ENCODE measurements at places on chromosomes 11 and 22.

DNA sequence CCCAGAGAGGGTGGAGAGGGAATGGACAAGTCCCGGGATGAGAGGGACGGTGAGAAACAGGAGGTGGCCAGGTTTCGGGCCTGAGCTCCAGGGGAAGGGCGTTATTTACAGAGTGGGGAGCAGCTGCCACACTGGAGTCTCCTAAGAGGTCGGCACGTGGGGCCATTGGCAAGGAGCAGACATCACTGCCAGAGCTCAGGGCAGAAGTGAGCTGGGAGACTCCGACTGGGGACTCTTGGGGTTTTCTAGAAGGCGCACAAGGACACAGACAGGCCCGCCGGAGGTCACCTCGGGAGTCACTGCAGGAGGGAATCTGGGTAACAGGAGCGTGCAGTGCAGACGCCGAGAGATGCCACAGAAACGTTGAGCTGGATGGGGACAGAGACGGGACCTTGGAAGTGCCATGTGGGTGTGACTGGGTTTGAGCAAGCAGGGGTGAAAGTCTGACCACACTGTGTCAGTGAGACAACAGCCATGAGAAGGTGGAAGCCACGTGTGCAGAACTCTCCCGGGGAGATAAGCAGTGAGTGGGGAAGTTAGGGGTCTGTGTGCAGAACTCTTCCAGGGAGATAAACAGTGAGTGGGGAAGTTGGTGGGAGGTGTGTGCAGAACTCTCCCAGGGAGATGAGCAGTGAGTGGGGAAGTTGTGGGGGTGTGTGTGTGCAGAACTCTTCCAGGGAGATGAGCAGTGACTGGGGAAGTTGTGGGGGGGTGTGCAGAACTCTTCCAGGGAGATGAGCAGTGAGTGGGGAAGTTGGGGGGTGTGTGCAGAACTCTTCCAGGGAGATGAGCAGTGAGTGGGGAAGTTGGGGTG is 187.5 kb downstream of the SHANK2 start:
- DNase-seq: no peak

DNA sequence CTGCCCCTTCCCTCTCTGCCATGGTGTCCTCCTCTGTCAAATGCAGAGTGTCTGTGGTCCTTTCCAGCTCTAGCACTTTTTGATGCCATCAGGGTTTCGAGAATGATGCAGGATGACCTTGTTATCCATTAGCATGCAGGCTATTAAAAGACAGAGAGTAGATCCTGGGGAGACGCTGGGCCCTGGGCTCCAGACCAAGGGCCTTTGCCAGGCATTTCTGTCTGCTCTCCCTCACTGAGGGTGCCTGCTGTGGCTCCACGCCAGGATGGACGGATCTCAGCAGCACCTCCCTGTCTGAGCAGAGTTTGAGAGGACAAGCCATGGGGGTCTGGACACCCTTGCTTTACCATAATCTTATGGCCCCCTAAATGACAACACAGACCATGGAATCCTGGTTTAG is 110.8 kb upstream of the CD82 start:
- no peak for DNase-seq

- DNase-seq: no peak
Measured at GRCh38 chr11:45939836-45940235, 17.4 kb downstream of the LARGE2 start.

- no peak for DNase-seq
Measured at GRCh38 chr11:105553025-105553424, 56.8 kb upstream of the GRIA4 start.

DNA sequence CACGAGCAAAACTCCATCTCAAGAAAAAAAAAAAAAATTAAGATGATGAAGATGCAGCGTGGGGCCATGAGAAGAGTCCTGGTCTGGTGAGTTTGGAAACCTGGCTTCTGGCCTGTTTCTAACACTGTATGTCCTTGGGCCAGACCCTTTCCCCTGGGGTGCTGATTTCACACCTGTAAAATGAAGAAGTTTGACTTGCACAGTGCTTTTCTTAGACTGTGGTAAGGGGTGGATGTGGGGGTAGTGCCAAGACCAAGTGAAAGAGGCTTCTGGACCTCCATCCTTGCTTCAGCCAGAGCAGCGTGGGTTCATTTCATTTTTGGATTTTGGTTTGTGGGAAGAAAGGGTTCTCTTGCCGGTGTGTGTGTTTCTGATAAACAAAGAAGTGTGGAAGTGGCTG is 42.1 kb downstream of the PTPRJ start:
- no peak for DNase-seq

- DNase-seq: no peak
Measured at GRCh38 chr11:91394727-91395414, 829.7 kb upstream of the FAT3 start.

Measured in T-helper 1 cell (primary cell).